PC-9 (cell line): ENCODE measurements at places on chromosomes 11 and 22. TPM values are rescaled to one million over a fixed set of nuclear protein-coding genes. Genes with fewer than 3 reads are reported as not detected.

DNA sequence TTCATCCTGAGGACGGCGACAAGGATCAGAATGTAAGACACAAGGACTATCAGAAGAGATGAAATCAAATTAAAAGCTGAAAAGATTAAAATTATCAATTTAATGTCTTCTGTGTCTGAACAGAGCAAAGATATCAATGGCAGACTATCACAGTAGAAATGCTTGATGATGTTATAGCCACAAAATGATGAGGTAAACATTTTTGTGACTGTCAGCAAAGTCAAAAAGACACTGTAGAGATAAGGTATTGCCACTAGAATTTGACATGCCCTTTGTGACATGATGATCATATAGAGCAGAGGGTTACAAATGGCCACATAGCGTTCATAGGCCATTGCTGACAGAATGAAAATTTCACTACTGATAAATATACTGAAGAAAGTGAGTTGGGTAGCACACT is 12.2 kb downstream of the OR5J2 start:
- H3K4me3 ChIP-seq, result no peak overlapping the region
- no peaks in the 10 kb centered on the region for H3K4me1 ChIP-seq
- no peak overlapping the region for H3K27ac ChIP-seq
- no peak for DNase-seq

Gene INS
- not detected in 2 replicates for total RNA-seq

Gene OTOG
- not detected in 2 replicates for total RNA-seq

- DNase-seq, result no peak
- H3K36me3 ChIP-seq, result no peaks in the 10 kb centered on the region
- H3K4me3 ChIP-seq, result no peak overlapping the region
- H3K27me3 ChIP-seq, result no peaks in the 10 kb centered on the region
Observed at GRCh38 chr11:127726367-127726766, 725.8 kb upstream of the KIRREL3 start.

DNA sequence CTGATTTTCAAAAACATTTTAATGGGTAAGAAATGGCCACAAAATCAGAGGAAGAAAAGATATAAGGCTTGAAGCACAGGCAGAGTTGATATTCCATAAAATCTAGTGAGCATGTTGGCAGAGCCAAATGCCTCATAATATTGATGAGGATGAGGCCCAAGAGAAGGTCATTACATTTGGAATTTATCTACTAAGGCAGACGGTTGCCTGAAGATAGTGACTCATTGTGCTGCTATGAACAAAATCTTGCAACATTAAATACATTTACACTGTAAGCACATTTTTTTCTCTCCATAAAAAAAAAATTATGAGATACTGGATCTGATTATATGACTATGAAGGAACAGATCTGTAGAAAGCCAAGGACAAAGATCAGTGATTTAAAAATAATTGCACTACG is 881.4 kb upstream of the CHORDC1 start:
- no peak overlapping the region for H3K4me3 ChIP-seq
- peak; percentile 15 for DNase-seq
- peak overlapping the region; percentile 18; the same call in 1 of the 2 replicates for H3K27ac ChIP-seq
- no peaks in the 10 kb centered on the region for H3K36me3 ChIP-seq
- H3K4me1 ChIP-seq, result peaks cover 22% of the 10 kb centered on the region
- no peaks in the 10 kb centered on the region for H3K27me3 ChIP-seq

Gene PANX3
- total RNA-seq, result not detected in 2 replicates

DNA sequence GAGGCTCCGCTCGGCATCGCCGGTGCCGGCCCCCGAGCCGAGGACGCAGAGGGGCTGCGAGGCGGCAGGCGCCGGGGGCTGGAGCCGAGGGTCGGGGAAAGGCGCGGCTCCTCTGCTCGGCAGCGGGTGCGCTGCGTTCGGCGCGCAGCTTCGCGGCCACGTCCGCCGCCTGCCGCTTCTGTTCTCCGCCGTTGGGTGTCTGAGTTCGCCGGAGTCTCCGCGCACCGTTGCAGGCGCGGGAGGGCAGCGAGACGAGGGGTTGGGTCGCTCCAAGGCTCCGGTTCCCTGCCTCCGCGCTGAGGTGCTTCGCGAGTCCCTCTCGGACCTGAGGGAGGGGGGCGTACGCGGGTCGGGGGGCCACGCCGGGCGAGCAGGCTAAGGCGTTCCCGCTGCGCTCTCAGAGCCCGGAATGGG is 347 bp downstream of the MN1 start:
- H3K4me1 ChIP-seq, result peaks cover 10% of the 10 kb centered on the region
- 0 out of 2 replicates have a peak overlapping the region, but pooled peaks have one; percentile 13 for H3K27ac ChIP-seq
- peak overlapping the region; percentile 92 for H3K4me3 ChIP-seq
- peak; percentile 29 for DNase-seq

GRCh38 chr11:110991661-110992355 is 253.7 kb upstream of the POU2AF2 start:
- no peaks in the 10 kb centered on the region for H3K4me1 ChIP-seq
- H3K27me3 ChIP-seq, result no peaks in the 10 kb centered on the region
- H3K36me3 ChIP-seq, result no peaks in the 10 kb centered on the region
- no peak overlapping the region for H3K4me3 ChIP-seq
- H3K27ac ChIP-seq, result no peak overlapping the region
